ENCODE measurements at places on chromosomes 2 and 18.

DNA sequence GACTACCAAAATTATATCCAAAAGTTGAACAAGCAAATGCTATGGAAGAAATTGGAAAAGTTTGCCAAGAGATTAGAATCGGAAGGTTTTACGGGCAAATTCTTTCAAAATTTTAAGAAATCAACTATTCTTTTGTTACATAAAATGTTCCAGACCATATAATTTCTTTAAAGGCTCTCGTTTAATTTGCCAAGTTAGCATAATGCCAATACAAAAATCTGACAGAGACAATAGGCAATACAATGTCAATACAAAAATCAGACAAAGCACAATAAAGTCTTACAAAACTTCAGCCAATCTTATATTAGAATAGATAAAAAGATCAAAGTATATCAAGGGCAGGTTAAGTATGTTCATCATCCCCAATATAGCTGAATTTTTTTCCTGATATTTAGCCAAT lies 224.2 kb downstream of the BCL11A start:
- no peak for DNase-seq

DNA sequence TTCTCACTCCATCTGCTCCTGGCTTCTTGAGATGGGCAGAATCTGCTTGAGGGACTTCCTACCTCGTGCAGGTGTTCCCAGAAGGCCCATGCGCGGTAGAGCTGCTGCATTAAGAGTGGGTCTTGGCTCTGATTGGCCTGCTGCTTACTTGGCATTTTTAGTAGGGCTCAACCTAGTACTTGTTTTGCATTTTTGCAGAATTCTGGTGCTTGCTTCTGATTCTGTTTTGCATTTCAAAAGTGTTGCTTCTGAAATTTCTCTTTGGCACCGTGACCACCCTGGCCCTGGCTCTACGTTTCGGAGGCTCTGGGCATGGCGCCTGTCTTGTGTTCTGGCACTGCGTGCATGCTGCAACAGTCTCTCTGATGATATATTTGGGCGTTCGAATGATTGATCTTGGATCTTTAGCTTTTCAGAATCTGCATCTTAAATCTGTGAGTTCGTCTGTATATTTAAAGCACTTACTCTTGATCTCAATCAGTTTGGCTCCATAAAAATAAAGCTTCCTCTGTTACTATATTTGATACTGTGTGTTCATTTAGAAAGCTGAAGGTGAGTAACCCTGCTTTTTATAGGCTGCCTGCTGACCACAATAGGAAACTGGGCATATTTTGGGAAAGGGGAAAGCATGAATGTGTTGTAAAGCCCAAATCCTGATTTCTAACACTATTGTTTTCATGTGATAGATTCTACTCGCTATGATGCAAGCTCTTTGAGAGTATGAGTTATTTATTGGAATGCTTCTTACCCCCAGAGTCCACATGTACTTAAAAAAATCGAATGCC lies 22.2 kb downstream of the EFR3B start:
- no peak for DNase-seq

- DNase-seq: no peak
Measured at GRCh38 chr2:68431316-68431972, 35.6 kb downstream of the FBXO48 start.

DNA sequence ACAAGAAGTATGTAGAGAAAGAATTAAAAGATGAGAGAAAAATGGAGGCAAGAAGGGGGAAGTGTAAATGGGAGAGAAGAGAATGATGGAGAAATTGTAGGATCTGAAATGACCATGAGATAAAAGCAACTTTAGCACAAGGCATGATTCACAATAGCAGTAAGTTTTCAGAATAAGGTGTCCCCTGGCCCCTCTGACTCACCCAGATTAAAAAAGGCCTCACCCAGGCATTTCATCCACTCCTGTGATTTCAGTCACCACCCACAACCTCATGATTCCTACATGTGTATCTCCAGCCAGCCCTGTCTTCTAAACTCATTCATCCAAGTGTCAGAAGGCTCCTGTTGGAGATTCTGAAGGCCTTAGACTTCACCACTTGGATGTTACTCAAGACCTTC lies 56.6 kb downstream of the SP100 start:
- no peak for DNase-seq

DNA sequence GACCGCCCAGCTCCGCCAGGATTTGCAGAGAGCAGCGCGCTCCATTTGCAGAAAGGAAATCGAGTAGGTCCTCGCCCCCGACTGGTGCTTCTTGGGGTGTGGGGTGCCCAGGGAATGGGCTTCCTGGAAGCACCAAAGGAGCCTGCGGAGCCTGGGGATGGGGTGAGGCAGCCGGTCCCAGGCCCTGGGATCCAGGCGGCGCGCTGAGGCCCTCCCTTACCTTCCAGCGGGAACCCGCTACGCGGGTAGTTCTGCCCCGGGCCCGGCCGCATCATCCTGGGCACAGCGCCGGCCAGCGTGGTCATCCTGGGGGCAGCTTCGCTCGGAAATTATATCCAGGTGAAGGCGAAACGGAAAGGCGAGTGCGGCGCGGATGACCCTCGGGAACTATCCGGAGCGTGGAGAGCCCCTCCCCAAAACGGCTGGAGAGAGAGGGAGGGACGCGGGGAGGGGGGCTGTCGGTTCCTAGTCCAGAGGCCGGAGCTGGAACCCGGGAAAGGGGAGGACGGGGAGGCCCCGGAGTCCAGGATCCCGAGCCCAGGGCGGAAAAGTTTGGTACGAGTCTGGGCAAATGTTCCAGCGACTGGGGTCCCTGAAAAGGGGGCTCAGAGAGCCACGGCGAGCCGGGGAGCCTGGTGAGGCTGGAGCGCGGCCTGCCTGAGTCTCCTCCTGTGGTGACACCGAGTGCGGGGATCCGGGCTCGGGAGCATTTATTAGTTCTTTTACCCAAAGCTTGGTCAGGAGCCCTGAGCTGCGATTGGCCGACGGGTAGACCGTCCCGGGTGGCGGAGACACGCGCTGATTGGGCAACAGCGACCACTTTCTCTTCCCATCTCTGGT lies at the start of gene PAX3:
TSS of gene PAX3 (minus strand) at position 688 of the 840 bp plus-strand sequence. CDS start at position 305, 383 bp downstream.
- no peak for DNase-seq
